WTC11 (cell line): ENCODE measurements at places on chromosomes 3 and 15.
A peak's percentile ranks its signal among the peaks of the same experiment; 100 is the strongest.

DNA sequence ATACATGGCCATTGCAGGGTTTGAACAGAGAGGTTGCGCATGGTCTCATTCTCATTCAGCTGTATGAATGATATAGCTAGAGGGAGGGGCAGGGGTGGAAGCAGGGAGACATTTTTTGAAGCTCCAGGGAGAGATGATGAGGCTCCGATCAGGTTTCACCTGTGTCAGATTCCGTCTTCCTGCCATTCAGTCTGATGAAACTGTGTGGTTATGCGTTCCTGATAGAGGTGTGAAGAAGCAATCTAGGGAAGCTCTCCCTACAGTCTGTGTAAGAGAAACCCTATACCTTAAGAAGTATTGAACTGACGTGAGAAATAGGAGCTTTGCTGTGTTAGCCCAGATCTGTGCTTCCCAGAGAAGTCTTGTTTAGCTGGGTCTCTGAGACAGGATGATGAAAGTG is 171.9 kb upstream of the NDN start:
- no peak overlapping the region for H3K4me3 ChIP-seq
- peak overlapping the region; percentile 9; the same call in 1 of the 2 replicates for H3K27ac ChIP-seq
- peaks cover 47% of the 10 kb centered on the region for H3K4me1 ChIP-seq

- no peak overlapping the region; the same call in 1 of the 2 replicates for H3K27ac ChIP-seq
- H3K4me1 ChIP-seq = peaks cover 14% of the 10 kb centered on the region
- no peak for DNase-seq
- H3K36me3 ChIP-seq = peaks cover 16% of the 10 kb centered on the region
- H3K27me3 ChIP-seq = no peaks in the 10 kb centered on the region
Observed at GRCh38 chr15:77456746-77457145, 36.1 kb downstream of the HMG20A start.

DNA sequence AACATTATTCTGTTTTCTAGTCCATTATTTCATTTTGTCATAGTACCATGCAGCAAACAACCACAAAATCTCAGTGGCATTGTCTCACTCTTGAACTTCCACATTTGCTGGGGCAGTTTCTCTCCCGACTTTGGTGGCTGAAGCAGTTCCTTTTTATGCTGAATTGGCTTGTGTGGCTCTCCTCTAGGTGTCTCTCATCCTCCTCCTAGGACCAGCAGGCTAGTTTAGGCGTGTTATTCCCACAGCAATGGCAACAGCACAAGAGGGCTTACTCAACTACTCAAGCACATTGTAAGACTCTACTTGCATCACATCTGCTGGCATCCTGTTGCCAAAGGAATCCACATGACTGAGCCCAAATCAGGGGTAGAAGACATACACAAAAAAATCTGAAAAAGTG is 201.8 kb upstream of the KCNH8 start:
- no peak overlapping the region; the same call in 1 of the 2 replicates for H3K27ac ChIP-seq
- no peaks in the 10 kb centered on the region for H3K27me3 ChIP-seq
- H3K4me1 ChIP-seq = peaks cover 4% of the 10 kb centered on the region; the same call in 1 of the 2 replicates
- no peaks in the 10 kb centered on the region for H3K36me3 ChIP-seq

DNA sequence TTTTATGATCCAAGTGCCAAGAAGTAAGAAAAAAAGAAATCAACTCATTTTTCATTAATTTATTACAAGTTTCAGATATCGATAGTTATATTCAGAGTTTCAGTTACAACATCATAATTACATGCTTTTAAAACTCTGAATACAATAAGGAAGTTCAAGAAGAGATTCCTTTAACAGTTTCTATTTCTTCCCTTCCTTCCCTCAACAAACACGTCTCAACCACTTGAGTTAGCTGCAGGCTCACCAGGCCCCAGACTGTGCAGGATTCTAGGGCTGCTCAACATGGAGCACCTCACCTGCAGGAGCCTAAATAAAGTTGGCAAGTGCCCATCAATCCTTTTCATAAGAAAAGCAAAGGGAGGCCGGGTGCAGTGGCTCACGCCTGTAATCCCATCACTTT is 79.2 kb upstream of the FNDC3B start:
- peaks cover 34% of the 10 kb centered on the region for H3K4me1 ChIP-seq
- no peaks in the 10 kb centered on the region for H3K36me3 ChIP-seq
- no peak for DNase-seq

GRCh38 chr15:80929225-80929624 is 60.4 kb downstream of the MESD start:
- H3K27ac ChIP-seq = no peak overlapping the region
- no peak overlapping the region for H3K4me3 ChIP-seq
- no peak for DNase-seq
- H3K27me3 ChIP-seq = no peaks in the 10 kb centered on the region

GRCh38 chr3:194019398-194020165 is 116.4 kb upstream of the HES1 start:
- H3K27me3 ChIP-seq = no peaks in the 10 kb centered on the region
- no peak overlapping the region for H3K4me3 ChIP-seq
- no peaks in the 10 kb centered on the region for H3K36me3 ChIP-seq
- no peak for DNase-seq

DNA sequence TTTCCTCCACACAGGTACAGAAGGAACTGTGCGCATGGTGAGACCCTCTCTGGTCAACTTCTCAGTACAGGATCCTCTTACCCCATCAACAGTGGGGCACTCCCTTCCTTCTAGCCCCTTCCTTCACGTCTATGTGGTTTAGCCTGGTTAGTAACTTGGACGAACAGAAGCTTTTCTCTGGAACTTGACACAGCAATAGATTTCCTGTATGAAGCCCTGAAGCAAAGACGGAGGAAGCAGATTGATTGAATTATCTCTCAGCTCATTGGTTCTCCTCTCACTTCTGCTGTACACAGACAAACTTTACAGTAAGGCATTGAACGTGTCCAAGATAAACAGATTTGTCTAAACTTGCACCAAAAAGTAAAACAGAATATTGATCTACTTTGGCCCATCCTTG is at the start of gene CD200R1:
TSS of gene CD200R1 (minus strand) at position 210 of the 400 bp plus-strand sequence. CDS start 246 bp downstream, outside the sequence.
- H3K4me3 ChIP-seq = no peak within 1 kb of the TSS
- H3K27me3 ChIP-seq = no peaks in the 10 kb centered on the region
- H3K4me1 ChIP-seq = no peaks in the 10 kb centered on the region
- no peaks in the 10 kb centered on the region for H3K36me3 ChIP-seq
- DNase-seq = no peak

- peaks cover 16% of the 10 kb centered on the region for H3K4me1 ChIP-seq
- no peak for DNase-seq
- no peak overlapping the region for H3K27ac ChIP-seq
- H3K27me3 ChIP-seq = no peaks in the 10 kb centered on the region
Observed at GRCh38 chr3:36696799-36697198, 67.6 kb downstream of the DCLK3 start.

DNA sequence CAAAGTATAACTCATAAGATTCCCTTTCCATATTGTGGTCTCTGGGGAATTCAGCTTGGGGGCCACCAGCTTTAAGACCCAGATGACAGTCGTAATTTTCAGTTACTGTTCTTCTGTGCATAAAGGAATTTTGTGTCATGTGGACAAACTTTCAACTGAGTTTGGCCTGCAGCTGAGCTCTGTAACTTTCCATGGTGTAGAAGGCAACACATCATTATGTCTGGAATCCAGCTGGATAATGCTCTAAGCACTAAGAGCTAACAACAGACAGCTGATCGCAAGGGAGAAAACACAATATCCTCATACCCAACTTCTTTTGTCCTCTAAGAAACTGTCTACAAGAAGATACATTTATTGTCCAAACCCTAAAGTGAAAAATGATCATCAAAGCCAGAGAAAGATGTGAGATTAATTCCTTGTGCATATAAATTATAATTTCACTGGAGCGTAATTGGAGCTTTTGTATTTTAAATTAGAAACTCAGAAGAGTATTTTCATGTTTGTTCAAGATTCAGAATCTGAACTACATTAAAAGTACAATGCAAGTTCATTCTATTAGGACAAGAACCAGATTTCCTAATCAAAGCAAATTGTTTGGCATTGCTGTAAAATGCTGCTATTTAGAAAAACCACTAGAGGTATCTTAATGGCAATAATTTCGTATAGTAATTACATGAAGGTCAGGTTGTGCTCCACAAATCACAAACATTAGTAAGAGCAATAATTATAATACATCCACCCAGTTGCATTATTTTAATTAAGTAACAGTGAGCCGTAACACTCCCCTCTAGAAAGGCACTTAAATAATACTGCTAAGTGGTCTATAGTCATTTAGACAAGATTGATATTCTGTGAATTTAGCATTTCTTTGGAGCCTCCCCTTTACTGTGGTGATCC is 218.8 kb downstream of the ATP8B4 start:
- H3K4me1 ChIP-seq = peaks cover 31% of the 10 kb centered on the region
- no peak overlapping the region for H3K27ac ChIP-seq
- H3K27me3 ChIP-seq = no peaks in the 10 kb centered on the region
- no peak overlapping the region for H3K4me3 ChIP-seq

DNA sequence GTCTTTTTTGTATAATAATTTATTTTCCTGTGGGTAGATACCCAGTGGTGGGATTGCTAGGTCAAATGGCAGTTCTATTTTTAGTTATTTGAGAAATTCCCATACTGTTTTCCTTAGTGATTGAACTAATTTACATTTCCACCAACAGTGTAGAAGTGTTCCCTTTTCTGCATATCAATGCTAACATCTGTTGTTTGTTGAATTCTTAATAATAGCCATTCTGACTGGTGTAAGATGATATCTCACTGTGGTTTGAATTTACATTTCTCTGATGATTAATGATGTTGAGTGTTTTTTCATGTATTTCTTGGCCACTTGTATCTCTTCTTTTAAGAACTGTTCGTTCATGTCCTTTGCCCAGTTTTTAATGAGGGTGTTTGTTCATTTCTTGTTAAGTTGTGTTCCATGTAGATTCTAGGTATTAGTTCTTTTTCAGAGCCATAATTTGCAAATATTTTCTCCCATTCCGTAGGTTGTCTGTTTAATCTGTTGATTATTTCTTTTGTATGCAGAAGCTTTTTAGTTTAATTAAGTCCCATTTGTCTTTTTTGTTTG is 713.3 kb upstream of the EPHA6 start:
- H3K4me1 ChIP-seq = peaks cover 18% of the 10 kb centered on the region
- DNase-seq = no peak
- H3K27me3 ChIP-seq = peaks cover 6% of the 10 kb centered on the region
- no peaks in the 10 kb centered on the region for H3K36me3 ChIP-seq

DNA sequence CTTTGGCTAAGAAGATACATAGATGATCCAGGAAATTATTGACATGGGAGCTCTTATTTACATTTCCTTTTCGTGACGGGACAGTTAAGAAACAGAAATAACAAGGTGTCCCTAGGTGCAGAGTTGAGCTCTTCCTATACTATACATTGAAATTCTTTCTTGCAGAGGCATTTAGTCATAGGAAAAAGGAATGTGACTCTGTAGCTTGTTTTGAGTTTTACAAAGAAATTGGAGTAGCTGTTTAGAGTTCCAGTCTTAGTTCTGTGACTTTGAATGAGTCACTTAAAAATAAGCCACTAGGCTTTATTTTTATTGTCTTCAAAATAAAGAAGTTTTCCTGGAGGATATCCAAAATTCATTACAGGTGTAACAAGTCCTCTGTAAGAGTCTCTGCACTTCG is 723.5 kb upstream of the SGO1 start:
- DNase-seq = no peak
- peaks cover 14% of the 10 kb centered on the region for H3K4me1 ChIP-seq
- no peak overlapping the region for H3K27ac ChIP-seq
- H3K36me3 ChIP-seq = no peaks in the 10 kb centered on the region

DNA sequence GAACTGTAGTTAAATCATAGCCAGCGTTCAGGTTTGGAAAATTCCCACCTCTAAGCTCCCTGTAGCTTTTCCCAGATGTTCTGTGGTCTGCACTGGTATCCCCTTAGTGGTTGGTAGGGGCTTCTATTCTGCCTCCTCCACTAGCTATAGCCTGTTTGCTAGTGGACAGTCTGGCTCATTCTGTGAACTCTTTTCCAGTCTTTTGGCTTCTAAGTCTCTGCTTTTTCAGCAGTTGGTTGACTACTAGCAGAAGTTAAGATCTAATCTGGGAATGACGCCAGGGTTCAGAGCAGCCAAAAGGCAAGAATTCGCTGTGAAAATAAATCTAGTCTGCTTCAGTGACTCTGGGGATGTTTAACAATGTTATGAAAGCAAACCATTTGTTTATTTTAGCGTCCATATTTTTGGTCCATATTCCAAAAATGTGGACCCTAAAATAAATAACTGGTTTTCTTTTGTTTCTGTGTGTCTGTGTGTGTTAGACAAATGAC is 73.7 kb upstream of the WDR72 start:
- H3K4me1 ChIP-seq = peaks cover 45% of the 10 kb centered on the region
- H3K27me3 ChIP-seq = 0 out of 2 replicates have a peak, but pooled peaks cover 3% of the 10 kb centered on the region
- no peak overlapping the region for H3K27ac ChIP-seq
- no peak for DNase-seq

- DNase-seq = no peak
- peak overlapping the region; percentile 78 for H3K4me3 ChIP-seq
- H3K36me3 ChIP-seq = no peaks in the 10 kb centered on the region
- H3K27me3 ChIP-seq = peaks cover 22% of the 10 kb centered on the region
- H3K4me1 ChIP-seq = peaks cover 13% of the 10 kb centered on the region
Observed at GRCh38 chr3:124034016-124034843, 42.3 kb upstream of the ROPN1 start.

GRCh38 chr3:164984947-164985346 is 93.3 kb downstream of the SI start:
- no peak overlapping the region for H3K27ac ChIP-seq
- no peak overlapping the region for H3K4me3 ChIP-seq
- H3K27me3 ChIP-seq = no peaks in the 10 kb centered on the region
- no peaks in the 10 kb centered on the region for H3K4me1 ChIP-seq
- DNase-seq = no peak

- no peak overlapping the region for H3K27ac ChIP-seq
- no peak for DNase-seq
- peaks cover 39% of the 10 kb centered on the region for H3K36me3 ChIP-seq
Observed at GRCh38 chr15:43169888-43170287, 15.3 kb upstream of the CCNDBP1 start.

GRCh38 chr3:161694682-161695564 is 198.3 kb downstream of the OTOL1 start:
- no peaks in the 10 kb centered on the region for H3K36me3 ChIP-seq
- H3K27me3 ChIP-seq = no peaks in the 10 kb centered on the region
- no peak overlapping the region for H3K4me3 ChIP-seq
- no peak overlapping the region for H3K27ac ChIP-seq

DNA sequence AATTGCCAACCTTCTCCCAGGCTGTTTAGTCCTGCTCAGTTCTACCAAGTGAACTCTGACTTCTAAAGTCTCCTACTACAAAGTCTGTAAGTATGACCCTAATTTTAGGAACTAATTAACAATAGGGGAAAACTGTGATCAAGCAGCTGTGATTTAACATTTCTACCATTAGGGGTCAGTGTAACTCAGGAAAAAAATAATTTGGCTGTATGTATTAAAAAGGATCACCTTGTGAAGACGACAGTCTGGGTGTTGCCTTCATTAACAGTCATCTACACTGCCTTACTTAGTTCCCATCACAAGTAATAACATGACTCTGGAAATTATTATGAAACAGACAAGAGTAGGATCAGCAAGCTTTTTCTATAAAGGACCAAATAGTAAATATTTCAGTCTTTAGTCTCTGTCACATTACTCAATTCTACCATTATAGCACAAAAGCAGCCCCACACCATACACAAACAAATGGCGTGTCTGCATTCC is 4.2 kb upstream of the NPHP3 start:
- H3K27ac ChIP-seq = no peak overlapping the region
- no peak overlapping the region for H3K4me3 ChIP-seq
- DNase-seq = no peak
- no peaks in the 10 kb centered on the region for H3K36me3 ChIP-seq

GRCh38 chr15:89178307-89178977 is 42.9 kb downstream of the RLBP1 start:
- H3K27me3 ChIP-seq = no peaks in the 10 kb centered on the region
- H3K36me3 ChIP-seq = no peaks in the 10 kb centered on the region
- peaks cover 3% of the 10 kb centered on the region; the same call in 1 of the 2 replicates for H3K4me1 ChIP-seq
- no peak overlapping the region for H3K27ac ChIP-seq

GRCh38 chr15:69523010-69524001 is 70.7 kb downstream of the RPLP1 start:
- H3K4me1 ChIP-seq = peaks cover 39% of the 10 kb centered on the region
- no peak overlapping the region for H3K27ac ChIP-seq
- 0 out of 2 replicates have a peak, but pooled peaks cover 2% of the 10 kb centered on the region for H3K36me3 ChIP-seq
- no peak overlapping the region for H3K4me3 ChIP-seq
- DNase-seq = peak; percentile 92
